Stimulated activated CD8-positive, alpha-beta memory T cell treated with anti-CD3 and anti-CD28 coated beads, Interleukin-12 subunit alpha, Interleukin-12 subunit beta, amount 100 ng/mL, for 4 hours (primary cell): ENCODE measurements at places on chromosomes 7 and 10.

- DNase-seq = no peak
These were observed 213.8 kb upstream of the ZNF804B start for GRCh38 chr7:88545663-88546062.

DNA sequence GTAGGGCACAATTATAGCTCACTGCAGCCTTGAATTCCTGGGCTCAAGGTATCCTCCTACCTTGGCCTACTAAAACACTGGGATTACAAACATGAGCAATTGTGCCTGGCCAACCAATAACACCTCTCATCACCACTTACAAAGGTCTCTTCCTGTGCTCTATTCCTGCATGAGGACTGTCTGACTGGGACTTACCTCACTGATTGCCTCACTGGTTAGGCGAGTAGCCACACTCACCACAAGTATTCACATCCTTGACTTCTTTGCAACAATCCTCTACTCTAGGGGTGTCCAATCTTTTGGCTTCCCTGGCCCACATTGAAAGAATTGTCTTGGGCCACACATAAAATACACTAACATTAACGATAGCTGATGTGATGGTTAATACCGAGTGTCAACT is 22.6 kb upstream of the PDIA4 start:
- no peak for DNase-seq

DNA sequence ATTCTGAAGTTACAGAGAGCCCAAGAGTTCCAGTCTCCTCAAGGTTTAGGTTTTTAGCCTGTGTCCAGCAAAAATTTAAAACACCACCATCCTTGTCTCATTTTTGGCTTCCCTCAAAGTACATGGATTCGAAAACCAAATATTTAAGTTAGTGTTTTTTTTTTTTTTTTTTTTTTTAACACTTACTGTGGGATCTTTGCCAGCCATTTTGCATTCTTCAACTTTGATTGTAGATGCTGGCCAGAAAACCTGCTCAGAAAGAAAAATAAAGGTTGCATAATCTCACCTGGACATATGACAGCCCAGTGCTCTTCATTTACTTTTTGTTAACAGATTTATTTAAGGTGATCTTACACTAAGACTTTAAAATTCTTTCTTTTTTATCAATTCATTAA is 91.6 kb downstream of the SEMA3C start:
- DNase-seq = no peak

- no peak for DNase-seq
These were observed 237.8 kb upstream of the GALNT17 start for GRCh38 chr7:70893971-70894715.

DNA sequence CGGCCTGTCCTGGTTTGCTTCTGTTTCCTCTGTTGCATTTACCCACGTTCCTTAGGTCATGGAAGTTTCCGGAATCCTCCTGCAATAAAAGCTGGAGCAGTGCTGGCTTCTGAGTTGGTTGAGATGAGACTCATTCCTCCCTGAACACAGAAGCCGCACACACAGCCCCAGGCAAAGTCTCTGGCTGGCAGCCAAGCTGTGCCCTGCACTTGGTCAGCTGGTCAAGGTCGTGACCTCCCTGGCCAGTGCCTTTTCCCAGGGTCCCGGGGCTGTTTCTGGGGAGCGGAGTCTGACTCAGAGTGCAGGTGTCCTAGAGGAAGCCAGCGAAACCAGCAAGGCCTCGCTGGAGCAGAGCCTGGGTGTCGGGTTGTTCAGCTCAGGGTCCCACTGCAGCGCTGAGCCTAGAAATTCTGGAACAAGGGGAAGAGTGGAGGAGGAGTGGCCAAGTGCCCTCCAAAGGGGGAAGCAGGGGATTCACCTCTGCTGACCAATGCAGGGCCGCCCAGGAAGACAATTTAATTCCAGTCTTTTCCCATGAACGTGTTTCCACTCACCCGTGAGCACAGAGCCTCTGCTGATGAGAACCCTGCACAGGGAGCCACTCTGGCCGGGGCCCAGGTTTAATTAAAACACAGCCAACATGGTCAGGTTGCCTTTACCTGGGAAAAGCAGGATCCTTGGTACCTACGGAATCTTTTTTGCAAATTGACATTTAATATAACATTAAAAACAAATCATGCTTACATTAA is 245.5 kb upstream of the PPP2R2D start:
- DNase-seq = no peak

- no peak for DNase-seq
These were observed 1279.1 kb upstream of the SORCS1 start for GRCh38 chr10:108443636-108444035.

- no peak for DNase-seq
These were observed 78.3 kb downstream of the ST8SIA6 start for GRCh38 chr10:17375936-17376584.
